Esophagus squamous epithelium (tissue), 5 donors: ENCODE measurements at places on chromosomes 5 and 9.

- DNase-seq: no peak
Observed at GRCh38 chr9:135157856-135158563, 70.5 kb downstream of the OLFM1 start.

GRCh38 chr5:15690611-15691010 is 190.6 kb downstream of the FBXL7 start:
- DNase-seq: no peak

DNA sequence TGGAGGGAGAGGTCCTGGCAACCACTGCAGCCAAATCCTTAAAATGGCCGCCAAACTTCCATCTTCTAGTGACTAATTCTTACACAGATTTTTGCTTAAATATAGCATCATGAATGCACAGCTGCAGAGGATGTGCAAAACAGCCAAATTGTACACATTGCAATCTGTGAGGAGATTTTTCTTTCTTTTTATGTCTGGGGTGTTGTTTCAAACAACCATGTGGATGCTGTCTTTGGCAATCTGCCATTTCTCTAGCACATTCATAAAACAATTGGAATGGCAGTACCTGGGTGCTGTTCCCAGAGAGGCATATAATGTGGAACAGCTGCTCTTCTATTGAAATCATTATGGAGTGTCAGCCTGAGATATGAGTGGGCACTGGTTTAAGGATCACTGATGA is 1082.9 kb upstream of the SEMA6A start:
- no peak for DNase-seq

- no peak for DNase-seq
Observed at GRCh38 chr9:116243708-116244107, 90.1 kb downstream of the PAPPA start.

GRCh38 chr9:115668521-115668920 is 485.1 kb upstream of the PAPPA start:
- DNase-seq: no peak

GRCh38 chr5:77876862-77877502 is 100.8 kb upstream of the TBCA start:
- DNase-seq: no peak

- DNase-seq: no peak
Observed at GRCh38 chr9:26781906-26782305, 110.7 kb downstream of the CAAP1 start.

- DNase-seq: no peak
Observed at GRCh38 chr5:61796773-61797172, 464.7 kb downstream of the ZSWIM6 start.

DNA sequence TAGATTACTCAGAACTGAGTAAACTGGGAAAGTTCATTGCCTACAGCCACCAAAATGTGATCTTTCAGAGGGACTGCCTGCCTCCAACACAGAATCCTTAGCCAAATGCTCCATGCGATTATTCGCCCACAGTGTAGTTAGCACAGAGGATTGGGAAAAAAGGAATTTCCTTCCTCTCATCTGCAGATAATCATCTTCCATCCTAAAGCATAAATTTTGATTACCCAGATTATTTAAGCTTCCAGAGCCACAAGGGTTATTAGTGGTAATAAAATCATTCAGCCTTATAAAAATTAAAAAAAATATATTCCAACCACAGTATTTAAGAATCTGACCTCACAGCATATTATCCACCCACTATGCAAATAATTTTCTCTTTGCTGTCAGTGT is 285.3 kb upstream of the GRAMD2B start:
- no peak for DNase-seq

DNA sequence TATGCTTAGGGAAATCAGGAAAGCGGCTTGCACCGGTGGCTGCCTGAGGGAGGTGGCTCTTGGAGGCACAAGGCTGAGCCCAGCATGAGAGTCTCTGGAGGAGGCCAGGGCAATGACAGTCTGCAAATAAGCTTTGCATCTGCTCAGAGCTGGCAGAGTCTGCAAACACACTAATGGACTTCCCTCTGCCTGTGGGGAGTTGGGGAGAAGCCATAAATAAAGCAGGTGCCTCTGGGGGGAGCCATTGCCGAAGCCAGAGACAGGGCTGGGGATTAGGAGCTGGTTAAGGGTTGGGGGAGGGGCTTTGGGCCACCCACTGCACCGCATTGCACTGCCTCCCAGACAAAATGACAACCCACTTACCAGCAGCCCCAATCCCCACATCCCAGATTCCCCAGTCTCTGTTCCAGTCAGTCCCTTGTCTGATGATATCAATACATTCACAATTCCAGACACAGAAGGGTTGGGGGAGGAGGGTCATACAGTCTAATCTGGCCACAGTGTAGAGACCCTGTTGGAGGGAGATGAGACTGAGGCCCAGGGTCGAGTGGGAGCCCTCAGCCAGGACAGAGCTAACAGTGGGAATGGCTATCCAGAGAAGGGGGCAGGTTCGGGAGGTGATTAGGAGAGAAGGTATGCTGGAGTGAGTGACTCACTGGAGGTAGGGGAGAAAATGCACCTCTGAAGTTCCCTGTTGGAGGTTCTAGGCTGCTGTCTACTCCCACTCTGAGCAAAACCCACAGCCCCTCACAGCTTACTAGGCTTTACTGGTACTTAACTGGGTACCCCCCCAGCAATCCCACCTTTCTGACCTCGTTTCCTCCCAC is 53.7 kb downstream of the PAX5 start:
- DNase-seq: no peak

DNA sequence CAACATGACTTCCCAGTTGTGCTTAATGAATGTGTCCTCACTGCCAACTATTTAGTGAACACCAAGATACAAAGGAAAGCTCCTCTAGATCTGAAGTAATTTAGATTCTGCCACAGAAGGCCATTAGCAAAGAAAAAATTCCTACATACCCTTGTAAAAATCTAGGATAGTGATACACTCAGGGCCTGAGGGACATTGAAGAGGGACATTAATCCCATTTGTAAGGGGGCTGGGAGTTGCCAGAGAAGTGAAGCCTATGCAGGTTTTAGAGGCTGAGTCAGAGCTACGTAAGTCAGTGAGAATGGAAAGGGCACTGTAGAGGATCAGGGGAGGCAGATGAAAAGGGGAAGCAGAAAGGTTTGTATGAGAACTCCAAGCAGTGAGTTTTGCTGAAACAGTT is 286.9 kb upstream of the TARS1 start:
- DNase-seq: no peak
